Activated CD4-positive, alpha-beta T cell treated with anti-CD3 and anti-CD28 coated beads for 36 hours (primary cell): ENCODE measurements at places on chromosomes 12 and 14. TPM values are rescaled to one million over a fixed set of nuclear protein-coding genes. Genes with fewer than 3 reads are reported as not detected.

- H3K27me3 ChIP-seq, result peaks cover 22% of the 10 kb centered on the region
- H3K4me1 ChIP-seq, result peaks cover 29% of the 10 kb centered on the region
- H3K4me3 ChIP-seq, result no peak overlapping the region
- DNase-seq, result peak; percentile 38
Observed at GRCh38 chr14:54669721-54670561, 103.0 kb downstream of the SAMD4A start.

DNA sequence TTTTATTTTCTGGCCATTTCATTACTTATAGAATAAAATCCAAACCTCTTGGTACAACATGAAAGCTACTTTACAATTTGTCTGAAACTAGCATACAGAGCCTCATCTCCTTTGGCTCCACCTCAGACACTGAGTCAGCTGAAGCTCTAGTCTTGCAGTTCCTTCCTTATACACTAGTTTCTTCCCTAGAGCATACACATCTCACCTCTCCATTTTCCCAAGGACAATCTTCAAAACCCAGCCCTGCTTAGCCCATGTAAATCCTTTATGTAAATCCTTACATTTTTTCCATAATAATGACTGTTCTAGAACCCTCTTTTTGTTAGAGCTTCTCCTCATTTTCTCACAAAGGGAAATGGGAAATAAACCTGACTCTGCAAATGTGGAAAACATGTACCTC lies 463.4 kb downstream of the SLC16A7 start:
- H3K4me1 ChIP-seq, result no peaks in the 10 kb centered on the region
- no peak overlapping the region for H3K4me3 ChIP-seq
- DNase-seq, result no peak
- no peaks in the 10 kb centered on the region for H3K27me3 ChIP-seq
- H3K27ac ChIP-seq, result no peak overlapping the region
- H3K36me3 ChIP-seq, result no peaks in the 10 kb centered on the region

- no peaks in the 10 kb centered on the region for H3K27me3 ChIP-seq
- peaks cover 2% of the 10 kb centered on the region for H3K36me3 ChIP-seq
- no peak overlapping the region for H3K4me3 ChIP-seq
- DNase-seq, result no peak
- H3K27ac ChIP-seq, result no peak overlapping the region
Observed at GRCh38 chr12:95994476-95994875, 1.7 kb downstream of the HAL start.

DNA sequence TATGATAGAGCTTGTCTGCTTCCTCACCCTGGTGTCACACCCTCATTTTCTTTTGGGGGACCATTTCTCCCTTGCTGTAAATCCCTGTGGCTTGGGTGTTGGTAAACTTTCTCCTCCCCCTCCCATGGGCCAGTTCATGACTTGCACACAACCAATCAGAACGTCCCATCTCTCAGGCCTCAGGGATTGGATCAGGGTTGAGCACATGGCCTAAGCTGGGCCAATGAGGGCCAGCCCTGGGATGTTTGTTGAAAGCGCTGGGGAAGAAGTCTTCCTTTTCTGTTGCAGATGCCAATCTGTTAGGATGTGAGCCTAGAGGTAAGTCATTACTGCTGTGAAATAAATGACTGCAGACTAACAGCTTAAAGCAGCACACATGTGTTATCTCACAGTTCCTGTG lies 136.7 kb downstream of the AACS start:
- H3K4me3 ChIP-seq, result no peak overlapping the region
- peaks cover 27% of the 10 kb centered on the region for H3K27me3 ChIP-seq
- no peaks in the 10 kb centered on the region for H3K4me1 ChIP-seq
- no peak for DNase-seq
- H3K36me3 ChIP-seq, result no peaks in the 10 kb centered on the region

GRCh38 chr12:88241862-88242570 lies 99.9 kb downstream of the TMTC3 start:
- H3K36me3 ChIP-seq, result peaks cover 11% of the 10 kb centered on the region
- H3K27ac ChIP-seq, result peak overlapping the region; percentile 91
- no peak overlapping the region for H3K4me3 ChIP-seq
- peaks cover 36% of the 10 kb centered on the region for H3K4me1 ChIP-seq
- DNase-seq, result peak; percentile 57
- H3K27me3 ChIP-seq, result peaks cover 13% of the 10 kb centered on the region

GRCh38 chr12:113815031-113815430 lies 151.1 kb downstream of the RBM19 start:
- no peak overlapping the region for H3K27ac ChIP-seq
- H3K36me3 ChIP-seq, result peaks cover 50% of the 10 kb centered on the region
- H3K4me1 ChIP-seq, result no peaks in the 10 kb centered on the region
- no peaks in the 10 kb centered on the region for H3K27me3 ChIP-seq
- no peak for DNase-seq
- H3K4me3 ChIP-seq, result no peak overlapping the region

GRCh38 chr14:74580275-74580672 lies 31.8 kb downstream of the LTBP2 start:
- H3K27me3 ChIP-seq, result no peaks in the 10 kb centered on the region
- peak; percentile 37 for DNase-seq
- H3K4me3 ChIP-seq, result no peak overlapping the region
- peaks cover 26% of the 10 kb centered on the region for H3K4me1 ChIP-seq

- H3K27me3 ChIP-seq, result peaks cover 84% of the 10 kb centered on the region
- no peak overlapping the region for H3K27ac ChIP-seq
- peak overlapping the region; percentile 71 for H3K4me3 ChIP-seq
- peaks cover 42% of the 10 kb centered on the region for H3K4me1 ChIP-seq
- H3K36me3 ChIP-seq, result no peaks in the 10 kb centered on the region
Observed at GRCh38 chr14:60655898-60656685, 6.8 kb upstream of the SIX1 start.

DNA sequence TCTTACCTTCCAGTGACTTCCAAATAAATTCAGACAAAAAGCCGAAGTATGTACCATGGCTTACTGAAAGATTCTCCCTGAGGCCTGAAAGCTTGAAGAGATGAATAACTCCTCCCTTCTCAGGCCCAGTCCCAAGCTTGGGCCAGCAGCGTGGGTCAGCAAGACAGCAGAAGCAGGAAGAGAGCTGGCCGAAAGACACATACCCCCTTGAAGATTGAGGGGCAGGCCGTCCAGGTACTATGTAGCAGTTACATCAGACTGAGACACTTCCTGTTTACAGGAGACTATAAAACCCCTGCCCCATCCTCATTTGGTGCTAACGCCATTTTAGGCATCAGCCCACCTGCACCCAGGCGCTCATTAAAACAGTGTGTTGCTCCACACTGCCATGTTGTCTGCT lies 15.0 kb downstream of the NDUFA12 start:
- DNase-seq, result peak; percentile 11
- H3K27ac ChIP-seq, result peak overlapping the region; percentile 86
- no peak overlapping the region for H3K4me3 ChIP-seq
- H3K27me3 ChIP-seq, result no peaks in the 10 kb centered on the region

GRCh38 chr12:94841177-94841576 lies 162.3 kb downstream of the NDUFA12 start:
- no peaks in the 10 kb centered on the region for H3K4me1 ChIP-seq
- no peak for DNase-seq
- no peak overlapping the region for H3K4me3 ChIP-seq
- no peak overlapping the region for H3K27ac ChIP-seq

- H3K27me3 ChIP-seq, result peaks cover 5% of the 10 kb centered on the region
- no peak overlapping the region for H3K27ac ChIP-seq
- no peak for DNase-seq
Observed at GRCh38 chr12:124685689-124686369, 118.4 kb upstream of the NCOR2 start.

- no peak overlapping the region for H3K4me3 ChIP-seq
- H3K27ac ChIP-seq, result no peak overlapping the region
- DNase-seq, result no peak
- H3K36me3 ChIP-seq, result no peaks in the 10 kb centered on the region
Observed at GRCh38 chr12:100995201-100995600, 200.6 kb downstream of the ANO4 start.

GRCh38 chr12:12616512-12617310 lies 5.0 kb downstream of the CREBL2 start:
- DNase-seq, result no peak
- H3K4me1 ChIP-seq, result peaks cover 62% of the 10 kb centered on the region
- peaks cover 26% of the 10 kb centered on the region for H3K36me3 ChIP-seq
- H3K27me3 ChIP-seq, result no peaks in the 10 kb centered on the region
- H3K4me3 ChIP-seq, result no peak overlapping the region

DNA sequence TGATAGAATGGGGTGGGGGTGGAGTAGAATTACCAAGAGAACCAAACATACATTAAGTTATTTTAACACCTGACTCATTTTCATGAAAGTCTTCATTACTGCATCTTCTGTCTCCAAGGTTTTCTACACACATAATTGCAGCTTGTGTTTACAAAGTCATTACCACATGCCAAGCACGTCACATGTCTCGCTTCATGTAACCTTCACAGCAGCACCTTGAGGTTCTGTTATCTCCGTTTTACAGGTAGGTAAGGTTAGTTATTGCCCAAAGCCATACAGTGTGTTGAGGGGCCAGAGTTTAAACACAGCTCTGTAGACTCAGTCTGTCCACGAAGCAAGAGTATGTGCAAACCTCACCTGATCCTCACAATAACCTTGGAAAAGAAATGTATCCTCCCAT lies 64.3 kb upstream of the RBM19 start:
- no peaks in the 10 kb centered on the region for H3K36me3 ChIP-seq
- no peak overlapping the region for H3K27ac ChIP-seq
- H3K4me1 ChIP-seq, result no peaks in the 10 kb centered on the region
- no peak for DNase-seq

GRCh38 chr12:27236498-27236897 lies 7.6 kb upstream of the STK38L start:
- no peak overlapping the region for H3K4me3 ChIP-seq
- H3K4me1 ChIP-seq, result peaks cover 36% of the 10 kb centered on the region
- H3K27me3 ChIP-seq, result peaks cover 4% of the 10 kb centered on the region
- no peak overlapping the region for H3K27ac ChIP-seq

DNA sequence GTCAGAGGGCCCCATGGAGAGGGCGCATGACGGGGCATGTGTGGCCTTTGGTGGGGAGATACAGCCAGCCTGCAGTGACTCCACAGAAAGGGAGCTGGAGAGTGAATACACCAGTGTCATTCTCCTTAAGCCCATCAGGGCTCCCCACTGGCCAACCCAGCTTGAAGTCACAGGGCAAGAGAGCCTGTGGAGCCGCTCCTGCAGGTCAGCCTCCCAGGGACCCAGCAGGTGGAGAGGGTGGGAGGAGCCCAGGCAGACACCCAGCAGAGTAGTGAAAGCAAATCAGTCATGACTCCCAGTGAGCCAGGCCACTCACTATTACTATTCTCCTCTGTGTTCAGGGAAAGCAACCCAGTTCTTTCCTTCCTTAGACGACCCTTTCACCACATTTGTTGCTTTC lies 110.0 kb upstream of the CPM start:
- H3K27ac ChIP-seq, result no peak overlapping the region
- no peak overlapping the region for H3K4me3 ChIP-seq
- H3K36me3 ChIP-seq, result no peaks in the 10 kb centered on the region
- no peak for DNase-seq

GRCh38 chr12:96828169-96828789 lies 78.8 kb upstream of the NEDD1 start:
- no peaks in the 10 kb centered on the region for H3K27me3 ChIP-seq
- no peak overlapping the region for H3K4me3 ChIP-seq
- no peak overlapping the region for H3K27ac ChIP-seq
- peak; percentile 48 for DNase-seq
- H3K36me3 ChIP-seq, result no peaks in the 10 kb centered on the region
- H3K4me1 ChIP-seq, result no peaks in the 10 kb centered on the region

DNA sequence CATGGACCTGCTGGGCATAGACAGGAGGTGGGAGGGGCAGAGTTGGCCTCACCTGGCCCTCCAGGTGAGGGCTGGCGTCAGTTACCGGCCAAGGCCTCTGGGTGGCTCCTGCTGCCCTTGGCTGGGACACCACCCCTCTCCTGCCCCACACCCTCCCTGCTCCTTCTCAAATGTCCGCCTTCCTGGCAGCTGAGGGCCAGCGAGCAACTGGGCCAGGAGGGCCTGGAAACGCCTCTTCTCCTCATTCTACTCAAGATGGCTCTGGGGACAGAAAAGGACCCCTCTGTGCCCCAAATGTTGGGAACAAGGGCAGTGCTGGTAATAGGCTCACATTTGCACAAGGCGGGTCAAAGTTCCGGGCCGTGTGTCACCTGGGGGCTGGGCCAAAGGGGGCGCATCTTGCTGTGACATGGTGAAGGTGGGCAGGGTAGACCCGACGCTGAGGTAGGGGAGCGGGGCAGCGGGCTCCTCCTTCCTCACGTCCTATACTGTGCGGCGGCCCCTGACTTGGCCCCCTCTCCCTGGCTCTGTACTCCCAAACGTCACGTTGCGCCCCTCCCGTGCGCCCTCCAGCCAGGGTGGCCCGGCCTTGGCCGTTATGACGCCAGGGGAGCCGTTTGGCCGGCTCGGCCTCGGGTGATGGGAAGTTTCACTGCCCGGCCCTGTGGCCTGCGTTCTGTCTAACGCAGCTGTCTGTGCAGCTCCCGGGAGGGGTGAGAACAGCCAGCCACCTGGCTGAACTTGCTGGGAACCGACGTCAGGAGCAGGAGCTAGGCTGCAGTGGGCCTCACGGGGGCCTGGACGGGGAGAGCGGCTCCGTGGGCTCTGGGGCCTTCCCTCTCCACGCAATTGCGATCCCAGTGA lies 18.0 kb upstream of the DLK1 start:
- no peak overlapping the region for H3K4me3 ChIP-seq
- H3K27ac ChIP-seq, result no peak overlapping the region
- peaks cover 16% of the 10 kb centered on the region for H3K27me3 ChIP-seq
- no peaks in the 10 kb centered on the region for H3K4me1 ChIP-seq
- no peak for DNase-seq

- no peak overlapping the region for H3K4me3 ChIP-seq
- H3K27me3 ChIP-seq, result peaks cover 3% of the 10 kb centered on the region
Observed at GRCh38 chr14:50347521-50347920, 35.4 kb downstream of the DMAC2L start.

- peaks cover 2% of the 10 kb centered on the region for H3K4me1 ChIP-seq
- DNase-seq, result no peak
- H3K4me3 ChIP-seq, result no peak overlapping the region
- no peaks in the 10 kb centered on the region for H3K36me3 ChIP-seq
- H3K27me3 ChIP-seq, result peaks cover 5% of the 10 kb centered on the region
Observed at GRCh38 chr14:81033698-81034240, 78.3 kb downstream of the TSHR start.

DNA sequence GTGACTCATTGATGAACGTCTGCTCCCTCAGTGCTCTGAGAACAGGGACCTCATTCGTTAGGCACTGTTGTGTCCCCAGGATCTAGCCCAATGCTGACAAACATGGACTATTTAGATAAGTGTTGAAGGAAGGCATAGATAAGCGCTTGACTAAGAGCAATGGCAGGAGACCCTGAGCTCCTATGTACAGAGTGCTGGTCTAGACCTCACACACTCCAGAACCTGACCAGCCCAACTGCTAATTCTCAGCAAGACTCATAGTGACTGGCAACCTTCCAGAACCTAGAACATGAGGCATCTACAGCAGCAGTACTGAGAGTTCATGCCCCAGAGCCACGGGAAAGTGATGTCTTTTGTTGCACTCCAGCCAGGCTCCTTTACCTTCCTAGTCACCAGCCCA lies 69.2 kb downstream of the CRACR2A start:
- H3K27me3 ChIP-seq, result no peaks in the 10 kb centered on the region
- no peak overlapping the region for H3K27ac ChIP-seq
- H3K4me1 ChIP-seq, result no peaks in the 10 kb centered on the region

- no peaks in the 10 kb centered on the region for H3K36me3 ChIP-seq
- no peaks in the 10 kb centered on the region for H3K27me3 ChIP-seq
- H3K4me1 ChIP-seq, result peaks cover 14% of the 10 kb centered on the region
- H3K4me3 ChIP-seq, result no peak overlapping the region
Observed at GRCh38 chr12:24711056-24712008, 237.6 kb downstream of the BCAT1 start.

Gene ERP27
- total RNA-seq, result 1.7 TPM

Gene MGP
- not detected for total RNA-seq

Gene C1QL4
- not detected for total RNA-seq

Gene KRT3
- total RNA-seq, result not detected

Gene ALDH1L2
- total RNA-seq, result 7.6 TPM

Gene LPAR5
- total RNA-seq, result 3.5 TPM

Gene LRTM2
- total RNA-seq, result not detected

Gene HNF1A
- total RNA-seq, result not detected

Gene PRR4
- 1.3 TPM for total RNA-seq
